Large intestine (tissue), 12 donors: ENCODE measurements at places on chromosomes 7 and 10. TPM values are rescaled to one million over a fixed set of nuclear protein-coding genes. Genes with fewer than 3 reads are reported as not detected.
A peak's percentile ranks its signal among the peaks of the same experiment; 100 is the strongest.

- H3K36me3 ChIP-seq, result no peaks in the 10 kb centered on the region
- H3K4me3 ChIP-seq, result no peak overlapping the region
- no peak overlapping the region for H3K27ac ChIP-seq
- no peaks in the 10 kb centered on the region for H3K4me1 ChIP-seq
- H3K27me3 ChIP-seq, result no peaks in the 10 kb centered on the region
Measured at GRCh38 chr7:18038382-18038781, 10.7 kb upstream of the PRPS1L1 start.

DNA sequence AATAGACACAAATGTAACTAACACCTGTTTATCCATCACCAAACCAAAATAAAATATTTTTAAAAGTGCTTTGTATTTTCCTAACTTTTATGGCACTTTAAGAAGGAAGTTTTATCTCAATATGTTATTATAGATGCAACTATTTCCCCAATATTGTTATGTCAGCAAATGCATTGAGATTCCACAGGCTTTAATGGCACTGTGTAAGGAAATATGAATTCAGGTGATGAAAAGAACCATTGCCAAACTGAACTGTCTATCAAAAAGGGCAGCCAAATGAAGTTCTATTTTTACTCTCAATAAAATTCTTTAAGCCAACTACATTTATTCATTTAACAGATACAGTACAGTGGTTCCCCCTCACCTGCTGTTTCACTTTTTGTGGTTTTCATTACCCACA is 67.2 kb upstream of the OIT3 start:
- no peaks in the 10 kb centered on the region for H3K36me3 ChIP-seq
- no peak overlapping the region for H3K4me3 ChIP-seq
- no peaks in the 10 kb centered on the region for H3K27me3 ChIP-seq
- no peaks in the 10 kb centered on the region for H3K4me1 ChIP-seq

DNA sequence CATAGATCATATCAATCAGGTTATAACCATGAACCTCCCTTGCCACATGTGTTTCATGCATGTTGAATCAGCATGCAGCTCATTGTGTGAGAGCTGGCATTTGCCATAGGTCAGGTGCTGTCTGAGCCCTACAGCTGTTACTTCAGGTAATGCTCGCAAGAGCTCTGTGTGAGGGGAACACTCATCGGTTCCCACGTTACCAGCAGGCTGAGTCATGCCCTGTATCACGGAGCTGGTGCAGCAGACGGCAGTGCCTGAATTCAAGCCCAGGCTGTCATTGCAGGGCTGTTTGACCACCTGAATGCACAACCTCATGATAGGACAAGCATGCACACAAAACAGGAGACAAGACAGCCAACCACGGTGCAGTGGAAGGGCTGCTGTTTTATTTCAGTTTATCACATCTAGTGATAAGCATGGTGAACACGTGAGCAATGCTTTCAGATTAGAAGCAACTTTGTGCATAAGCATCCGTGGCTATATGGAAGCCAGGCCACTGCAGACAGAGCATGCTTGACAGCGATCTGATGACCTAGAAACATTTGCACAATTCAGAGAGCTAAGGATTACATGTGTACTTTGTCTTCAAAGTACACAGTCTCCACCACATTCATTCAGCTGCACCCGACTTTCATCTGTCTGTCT is 56.4 kb upstream of the PFKP start:
- peaks cover 27% of the 10 kb centered on the region for H3K4me1 ChIP-seq
- peak overlapping the region; percentile 39 for H3K27ac ChIP-seq
- H3K36me3 ChIP-seq, result no peaks in the 10 kb centered on the region
- DNase-seq, result peak; percentile 76

DNA sequence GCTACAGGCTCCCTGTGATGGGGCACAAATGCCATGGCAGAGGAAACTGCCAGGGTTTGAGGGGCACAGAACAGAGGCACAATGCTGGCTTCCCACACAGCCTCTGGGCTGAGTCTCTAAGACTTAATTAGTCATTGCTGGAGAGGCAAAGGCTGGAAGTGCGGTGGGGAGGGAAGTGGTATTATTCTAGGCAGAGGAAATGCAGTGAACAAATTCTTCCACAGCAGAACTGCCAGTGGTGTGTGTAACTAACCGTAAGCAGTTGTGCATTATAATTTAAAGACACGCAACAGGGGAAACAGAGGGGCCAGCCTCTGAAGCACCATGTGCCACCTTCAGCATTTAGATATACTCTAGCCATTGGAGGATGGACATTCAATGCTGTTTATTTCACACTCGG is 12.8 kb downstream of the ICA1 start:
- H3K27ac ChIP-seq, result no peak overlapping the region
- no peak overlapping the region for H3K4me3 ChIP-seq
- no peaks in the 10 kb centered on the region for H3K27me3 ChIP-seq
- no peaks in the 10 kb centered on the region for H3K4me1 ChIP-seq

Gene CTNNA3
- polyA plus RNA-seq, result 2.3 TPM

Gene FRMPD2
- 0.06 TPM for polyA plus RNA-seq

- H3K4me1 ChIP-seq, result no peaks in the 10 kb centered on the region
- no peaks in the 10 kb centered on the region for H3K36me3 ChIP-seq
- no peak overlapping the region for H3K4me3 ChIP-seq
Measured at GRCh38 chr7:157464111-157464970, 127.5 kb downstream of the DNAJB6 start.

Gene GPNMB
- 6.0 TPM for polyA plus RNA-seq

DNA sequence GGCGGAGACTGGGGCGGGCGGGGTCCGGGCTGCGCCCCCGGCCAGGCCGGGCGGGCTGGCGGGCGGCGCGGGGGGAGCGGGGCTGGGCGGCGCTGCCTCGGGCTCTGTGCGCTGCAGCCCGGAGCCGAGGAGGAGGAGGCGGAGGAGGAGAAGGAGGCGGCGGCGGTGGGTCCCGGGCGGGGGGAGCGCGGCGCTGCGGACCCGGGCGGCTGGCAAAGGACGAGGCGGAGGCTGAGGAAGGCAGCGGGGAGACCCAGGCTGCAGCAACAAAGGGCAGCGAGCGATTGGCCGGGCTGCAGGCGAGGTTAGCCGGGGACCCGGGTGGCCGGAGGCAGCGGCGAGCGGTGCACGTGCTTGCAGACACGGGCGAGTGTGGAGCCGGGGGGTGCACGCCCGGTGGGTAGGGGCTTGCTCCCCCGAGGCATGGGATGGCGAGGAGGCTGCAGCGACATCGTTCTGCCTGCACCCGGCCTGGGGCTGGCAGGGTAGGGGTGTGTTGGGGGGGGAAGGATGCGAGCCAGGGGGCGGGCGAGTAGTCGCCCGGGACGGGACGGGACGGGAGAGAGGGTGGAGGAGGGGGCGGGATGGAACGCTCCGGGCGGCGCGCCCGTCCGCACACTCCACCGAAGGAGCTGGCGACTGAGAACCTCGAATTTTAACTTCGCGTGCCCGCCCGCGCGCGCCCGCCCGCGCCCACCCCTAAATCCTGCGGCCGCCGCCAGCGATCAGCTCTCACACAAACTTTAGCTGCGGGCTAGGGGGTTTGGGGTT is 844 bp upstream of the KAT6B start:
- H3K27ac ChIP-seq, result peak overlapping the region; percentile 73
- peaks cover 6% of the 10 kb centered on the region for H3K4me1 ChIP-seq
- no peaks in the 10 kb centered on the region for H3K27me3 ChIP-seq
- peak overlapping the region; percentile 96 for H3K4me3 ChIP-seq
- H3K36me3 ChIP-seq, result peaks cover 2% of the 10 kb centered on the region
